ENCODE measurements at places on chromosomes 6 and 20.

GRCh38 chr6:47405273-47405672 is 72.3 kb upstream of the CD2AP start:
- no peak for DNase-seq

DNA sequence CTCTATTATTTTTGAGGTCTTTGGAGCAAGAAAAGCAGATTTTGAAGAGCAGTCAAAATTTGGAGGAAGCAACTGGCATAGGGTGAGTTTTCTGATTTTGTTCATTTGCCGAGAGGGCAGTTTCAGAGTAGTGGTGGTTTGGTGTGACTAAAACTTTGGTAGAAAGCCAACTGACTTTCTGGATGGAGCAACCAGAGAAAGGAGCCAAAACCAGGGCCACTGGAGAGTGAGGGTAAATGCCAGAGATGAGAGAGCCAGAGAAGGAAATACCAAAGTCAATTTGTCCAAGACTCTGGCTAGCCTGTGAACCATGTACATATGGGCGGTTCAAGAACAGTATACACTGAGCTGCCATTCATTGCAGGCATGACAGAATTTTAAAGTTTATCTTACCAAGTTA is 40.5 kb upstream of the ZBTB24 start:
- DNase-seq, result no peak

DNA sequence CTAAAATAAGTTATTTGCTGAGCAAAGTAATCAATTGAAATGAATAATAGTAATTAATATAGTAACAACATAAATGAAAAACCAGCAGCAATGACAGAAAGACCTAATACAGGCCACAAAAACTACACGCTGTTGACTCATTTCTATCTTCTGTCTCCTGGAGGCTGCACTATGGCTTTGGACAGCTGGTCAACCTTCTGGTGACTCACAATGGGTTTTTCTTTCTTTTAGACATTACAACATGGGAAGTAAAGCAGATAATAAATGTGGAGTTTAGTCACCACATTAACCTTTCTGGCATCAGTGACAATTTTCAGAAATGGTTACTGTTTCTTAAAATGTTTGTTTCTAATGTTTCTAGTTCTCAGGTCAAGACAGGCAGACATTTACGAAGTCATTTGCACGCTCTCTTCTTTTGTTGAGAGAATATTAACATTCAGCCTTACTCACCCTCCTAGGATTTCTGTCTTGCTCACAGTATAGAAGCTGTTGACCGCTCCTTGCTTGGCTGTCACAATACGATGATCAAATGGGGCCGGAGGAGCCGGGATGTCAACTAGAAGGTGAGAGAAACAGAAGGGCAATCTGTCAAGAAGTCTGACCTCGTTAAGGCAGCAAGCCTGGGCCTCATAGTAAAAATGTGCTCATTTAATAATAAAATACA is 62.2 kb downstream of the MYLK4 start:
- DNase-seq, result no peak

DNA sequence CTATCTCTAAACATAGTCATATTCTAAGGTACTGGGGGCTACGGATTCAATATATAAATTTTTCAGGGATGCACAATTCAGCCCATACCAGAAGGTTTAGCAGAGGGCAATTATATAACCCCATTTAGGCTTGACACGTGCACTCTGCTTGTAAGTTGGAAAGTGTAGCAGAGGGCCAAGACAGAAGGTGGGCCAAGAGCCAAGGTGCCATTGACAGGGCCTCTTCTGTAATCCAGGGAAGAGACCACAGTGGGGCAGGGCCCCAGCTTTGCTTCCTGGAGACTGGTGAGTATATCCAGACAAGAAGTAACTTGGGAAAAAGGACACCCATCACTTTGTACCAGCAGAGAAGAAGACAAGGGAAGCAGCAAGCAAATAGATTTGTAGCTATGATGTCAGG is 672.4 kb upstream of the MARCKS start:
- no peak for DNase-seq

- no peak for DNase-seq
Observed at GRCh38 chr6:72382602-72383529, 239.0 kb upstream of the KCNQ5 start.

GRCh38 chr20:34755367-34755766 is 51.2 kb downstream of the TP53INP2 start:
- DNase-seq, result no peak

DNA sequence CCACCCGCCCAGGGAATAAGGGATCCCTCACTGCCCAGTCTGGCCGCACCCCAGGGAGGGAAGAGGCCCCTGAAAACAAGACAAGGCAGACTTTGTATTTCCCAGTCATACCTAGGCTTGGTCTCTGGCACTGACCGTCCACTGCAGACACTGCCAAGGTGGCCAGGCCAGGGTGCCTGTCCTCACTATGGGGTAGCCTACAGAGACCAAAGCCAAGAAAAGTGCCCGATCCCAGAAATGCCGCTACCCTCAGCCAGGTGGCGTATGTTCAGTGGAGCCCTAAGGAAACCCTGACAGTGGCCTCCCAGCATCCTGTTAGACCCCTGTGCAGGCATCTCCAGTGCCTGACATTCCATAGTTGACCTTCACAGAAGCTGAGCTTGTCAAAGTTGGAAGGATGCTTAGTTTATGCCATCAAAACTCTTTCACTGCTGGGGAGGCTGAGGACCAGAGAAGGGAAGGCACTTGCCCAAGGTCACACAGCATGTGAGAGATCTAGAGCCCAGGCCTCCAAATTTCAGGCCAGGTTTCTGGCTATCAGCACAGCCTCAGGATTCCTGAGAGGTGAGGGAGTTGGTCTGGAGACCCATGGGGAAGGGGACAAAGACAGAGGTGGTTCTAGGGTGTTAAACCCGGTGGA is 2.5 kb downstream of the SCRT2 start:
- DNase-seq, result no peak

- no peak for DNase-seq
Observed at GRCh38 chr6:161744211-161745067, 470.6 kb upstream of the AGPAT4 start.

DNA sequence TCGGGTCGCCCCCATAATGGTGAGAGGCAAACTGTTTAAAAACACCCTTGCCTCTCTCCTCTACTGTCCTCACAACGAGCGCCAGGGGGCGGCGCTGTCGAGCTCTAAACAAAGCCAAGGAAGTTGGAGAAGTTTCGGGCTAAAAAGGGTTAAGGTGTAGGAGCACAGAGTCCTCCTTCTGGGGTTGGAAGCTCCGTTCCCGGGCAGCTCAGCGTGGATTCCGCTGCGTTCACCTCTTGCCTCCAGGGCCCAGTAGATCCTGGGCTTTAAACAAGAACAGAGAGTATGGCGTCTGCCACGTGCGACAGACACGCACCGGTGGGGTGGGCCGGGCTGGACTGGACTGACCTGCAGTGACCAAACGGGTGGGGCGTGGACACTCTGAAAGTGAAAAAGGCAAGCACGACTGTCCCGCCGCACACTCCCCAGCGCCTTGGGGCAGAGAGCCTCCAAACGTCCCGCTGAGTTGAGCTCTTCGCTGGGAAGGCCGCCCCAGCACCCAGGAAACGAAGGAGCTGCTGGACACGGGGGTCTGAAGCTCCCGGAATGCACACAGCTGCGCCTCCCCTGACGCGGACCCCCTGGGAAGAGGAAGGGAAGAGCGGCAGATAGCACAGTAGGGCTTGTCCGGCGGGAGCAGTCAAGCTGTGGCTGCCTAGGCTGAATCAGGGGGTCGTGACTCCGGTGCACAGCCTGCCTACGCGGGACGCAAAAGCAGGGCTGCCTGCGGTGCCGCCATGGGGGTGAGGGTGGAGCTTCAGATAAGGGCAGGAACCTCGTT is 1.6 kb upstream of the THBD start:
- no peak for DNase-seq

DNA sequence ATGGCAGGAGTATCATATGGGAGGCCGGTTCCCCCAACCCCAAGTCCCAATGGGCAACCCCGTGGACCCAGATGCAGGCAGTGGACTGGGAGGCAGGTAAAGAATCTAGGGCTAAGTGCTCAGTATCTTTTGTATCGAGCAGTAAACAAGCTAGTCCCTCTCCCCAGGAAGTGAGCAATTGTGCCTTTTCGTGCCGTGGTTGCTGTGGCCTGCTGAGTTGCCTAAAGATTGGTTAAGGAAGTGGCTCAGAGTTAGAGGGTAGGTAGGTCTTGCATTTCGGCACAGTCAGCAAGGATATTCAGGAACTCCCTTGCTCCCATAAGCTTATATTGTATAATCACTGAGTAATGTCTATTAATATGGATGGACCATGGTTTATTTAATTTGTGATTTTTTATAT is 1.3 kb upstream of the DNAH8 start:
- DNase-seq, result no peak

DNA sequence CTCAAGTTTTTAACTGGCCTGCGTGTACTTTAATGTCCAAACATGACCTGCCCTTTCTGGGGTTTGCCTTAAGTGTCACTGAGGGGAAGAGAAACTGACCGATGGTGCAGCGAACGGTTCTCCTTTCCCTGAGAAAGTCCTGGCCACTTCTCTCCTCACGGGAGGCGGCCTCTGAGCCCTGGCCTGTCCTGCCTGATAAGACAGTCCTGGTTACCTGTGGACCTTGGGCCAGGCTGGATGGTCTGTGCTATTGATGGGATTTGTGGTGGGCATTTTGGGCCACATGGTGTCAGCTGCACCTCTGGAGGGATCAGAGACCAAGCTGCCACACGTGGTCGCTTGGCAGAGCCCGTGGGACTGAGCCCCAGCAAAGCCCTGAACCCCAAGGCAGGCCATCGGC is 11.6 kb upstream of the NTSR1 start:
- DNase-seq, result no peak

GRCh38 chr6:142367501-142368018 is 65.8 kb downstream of the ADGRG6 start:
- DNase-seq, result peak; percentile 74

DNA sequence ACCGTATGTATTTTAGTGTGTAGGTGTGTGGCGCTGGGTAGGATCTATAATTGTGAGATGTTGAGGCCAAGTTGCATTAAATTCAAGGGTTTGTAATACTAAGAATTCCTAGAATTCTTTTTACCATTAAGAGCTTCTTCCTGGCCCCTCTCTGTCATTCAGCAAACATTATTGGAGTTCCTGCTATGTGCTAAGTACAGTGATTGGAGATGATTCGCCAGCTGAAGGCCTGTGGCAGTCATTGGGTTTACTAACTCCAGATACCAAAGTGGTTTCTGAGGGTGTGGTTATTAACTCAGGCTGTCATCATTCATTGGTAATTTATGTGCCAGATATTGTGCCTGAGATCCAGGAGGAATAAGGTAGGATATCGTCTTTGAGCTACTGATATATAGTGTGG is 167.1 kb downstream of the LAMA2 start:
- DNase-seq, result no peak

GRCh38 chr20:2599288-2600006 is 53.0 kb upstream of the NOP56 start:
- no peak for DNase-seq

DNA sequence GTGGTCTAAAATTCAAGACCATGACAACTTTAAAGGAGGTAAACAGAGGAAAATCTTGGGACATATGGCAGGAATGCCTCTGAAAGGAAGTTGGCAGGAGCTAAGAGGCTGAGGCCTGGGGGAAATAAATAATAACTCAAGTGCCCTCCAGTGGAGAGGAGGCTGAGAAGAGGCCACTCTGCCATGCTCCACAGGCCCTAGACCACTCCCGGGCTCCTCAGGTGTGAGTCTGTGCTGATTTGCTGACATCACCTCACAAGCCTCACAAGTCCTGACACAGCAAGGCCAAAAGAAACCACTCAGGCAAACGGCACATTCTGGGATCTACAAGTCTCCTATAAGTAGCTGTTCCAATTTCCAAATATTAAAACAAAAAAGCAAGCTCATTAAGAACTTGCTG is 91.0 kb upstream of the RIPOR2 start:
- DNase-seq, result peak; percentile 62

DNA sequence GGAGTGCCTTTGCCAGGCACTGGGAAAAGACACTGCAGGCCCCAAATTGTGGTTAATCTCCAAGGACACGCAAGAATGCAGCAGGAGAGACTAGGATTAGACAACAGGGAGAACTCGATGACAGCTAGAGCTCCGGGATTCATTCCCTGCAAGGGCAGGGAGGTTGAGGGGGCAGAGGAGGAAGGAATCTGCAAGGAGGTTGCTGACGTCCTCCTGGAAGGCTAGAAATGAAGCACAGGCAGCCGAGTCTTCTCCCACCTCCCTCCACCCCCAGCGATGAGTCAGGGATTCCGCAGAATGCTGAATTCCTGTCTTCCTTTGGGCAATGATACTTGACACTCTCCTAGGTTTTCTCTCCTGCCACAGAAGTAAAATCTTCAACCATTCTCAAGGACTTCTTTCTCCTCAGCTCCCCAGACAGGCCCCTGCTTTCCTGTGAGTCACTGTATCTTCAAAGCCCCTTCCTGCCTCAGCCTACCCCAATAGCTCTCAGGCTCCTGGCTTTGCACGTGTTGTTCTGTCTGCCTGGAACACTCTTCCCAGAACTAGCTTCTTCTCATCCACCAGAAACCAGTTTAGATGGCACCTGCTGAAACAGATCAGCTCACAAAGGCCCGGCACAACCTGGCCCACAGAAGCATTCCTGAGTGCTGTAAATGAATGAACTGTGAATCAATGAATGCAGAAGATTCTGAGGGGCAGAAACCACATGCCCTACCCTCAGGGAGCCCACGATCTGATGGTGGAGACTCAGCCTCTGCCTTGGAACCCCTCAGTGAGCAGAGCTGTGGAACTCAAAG is 85.6 kb downstream of the MRPL14 start:
- no peak for DNase-seq

GRCh38 chr6:48978016-48978415 is 485.0 kb downstream of the MMUT start:
- DNase-seq, result no peak

GRCh38 chr6:17393892-17394631 is 667 bp downstream of the CAP2 start:
- peak; percentile 80 for DNase-seq

GRCh38 chr6:161095916-161096315 is 104.3 kb downstream of the MAP3K4 start:
- DNase-seq, result no peak

GRCh38 chr6:116400328-116400727 is 29.6 kb downstream of the DSE start:
- DNase-seq, result no peak

GRCh38 chr6:25050356-25050755 is 114.6 kb upstream of the RIPOR2 start:
- no peak for DNase-seq

DNA sequence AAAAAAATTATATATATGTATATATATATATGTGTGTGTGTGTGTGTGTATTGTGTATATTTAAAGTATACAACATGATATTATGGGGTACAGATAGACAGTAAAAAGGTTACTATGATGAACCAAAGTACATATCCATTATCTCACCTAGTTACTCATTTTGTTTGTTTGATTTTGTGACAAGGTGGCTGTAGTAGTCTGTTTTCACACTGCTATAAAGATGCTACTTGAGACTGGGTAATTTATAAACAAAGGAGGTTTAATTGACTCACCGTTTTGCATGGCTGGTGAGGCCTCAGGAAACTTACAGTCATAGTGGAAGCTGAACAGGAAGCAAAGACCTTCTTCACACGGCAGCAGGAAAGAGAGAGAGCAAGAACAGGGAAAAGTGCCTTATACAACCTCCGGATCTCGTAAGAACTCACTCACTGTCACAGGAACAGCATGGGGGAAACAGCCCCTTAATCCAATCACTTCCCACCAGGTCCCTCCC is 30.2 kb upstream of the DACT2 start:
- no peak for DNase-seq

All from left lung (tissue), 14 donors.